Stimulated activated CD4-positive, alpha-beta T cell treated with anti-CD3 and anti-CD28 coated beads, Interleukin-15, amount 100 ng/mL, for 24 hours (primary cell): ENCODE measurements at places on chromosomes 2 and 18.
A peak's percentile ranks its signal among the peaks of the same experiment; 100 is the strongest.

DNA sequence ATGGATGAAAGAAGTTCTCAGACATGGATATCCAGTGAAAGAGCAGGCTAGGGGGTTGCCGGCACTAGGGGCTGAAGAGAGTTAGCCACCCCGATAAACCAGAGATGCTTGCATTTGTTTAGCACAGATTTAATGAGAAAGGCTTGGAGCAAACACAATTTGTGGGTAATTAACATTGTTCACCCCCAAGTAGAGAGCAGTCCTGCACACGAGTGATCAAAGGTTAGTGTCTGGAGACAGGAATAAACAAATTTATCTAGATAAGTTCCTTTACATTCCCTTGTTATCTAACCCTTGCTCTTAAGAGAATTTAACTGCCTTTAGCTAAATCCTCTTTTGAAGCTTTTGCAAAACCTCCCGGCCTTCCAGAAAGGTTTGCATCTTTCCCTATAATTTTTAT lies 23.9 kb downstream of the HTR2B start:
- DNase-seq: no peak

DNA sequence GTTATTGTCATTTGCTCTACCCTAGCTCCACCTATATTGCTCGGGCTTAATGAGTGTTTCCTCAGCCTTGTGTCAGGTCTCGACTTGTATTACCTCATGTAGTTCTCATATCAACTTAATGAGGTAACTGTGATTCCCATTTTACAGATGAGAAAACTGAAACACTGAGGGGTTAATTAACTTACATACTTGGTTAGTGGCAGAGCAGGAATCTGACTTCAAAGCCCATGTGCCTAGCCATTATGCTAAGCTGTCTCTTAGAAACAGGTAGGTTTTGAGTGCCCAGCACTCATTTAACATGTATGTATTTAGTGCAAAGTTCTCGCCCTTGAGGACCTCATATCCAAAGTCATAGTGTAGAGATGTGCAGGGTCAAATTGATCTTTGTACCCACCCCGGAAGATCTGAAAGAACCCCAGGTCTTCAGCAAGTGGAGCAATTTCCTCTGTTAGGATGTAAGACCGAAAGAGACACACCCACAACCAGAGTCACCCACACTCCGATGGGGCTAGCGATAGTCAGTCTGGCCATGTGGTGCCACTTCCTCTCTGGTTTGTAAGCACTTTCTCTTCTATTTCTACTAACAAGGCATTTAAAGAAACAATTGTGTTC lies 121.0 kb upstream of the SLC39A10 start:
- peak; percentile 81 for DNase-seq

DNA sequence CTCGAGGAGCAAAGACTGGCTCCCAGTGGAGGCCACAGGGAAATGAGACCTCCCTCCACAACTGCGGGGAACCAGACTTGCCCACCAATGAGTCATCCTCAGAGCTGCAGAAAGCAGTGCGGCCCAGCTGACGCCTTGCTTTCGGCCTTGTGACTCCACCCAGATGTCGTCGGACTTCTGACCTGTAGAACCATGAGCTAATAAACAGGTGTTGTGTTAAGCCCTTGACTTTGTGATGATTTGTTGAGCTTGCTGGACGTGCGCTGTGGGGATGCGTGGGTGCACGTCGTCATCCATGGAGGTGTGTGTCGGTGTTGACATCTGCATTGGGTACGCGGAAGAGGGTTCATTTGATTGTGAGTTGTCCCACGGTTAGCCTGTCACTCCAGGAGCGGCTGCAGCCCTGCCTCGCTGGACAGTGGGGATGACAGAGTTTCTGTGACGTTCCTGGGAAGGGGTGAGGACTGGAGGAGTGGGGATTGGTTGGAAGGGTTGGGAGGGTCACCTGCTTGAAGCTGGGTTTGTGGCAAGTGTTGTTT lies 154.1 kb downstream of the SH3BP4 start:
- DNase-seq: no peak

- no peak for DNase-seq
Observed at GRCh38 chr2:16408331-16409005, 257.2 kb downstream of the CYRIA start.

DNA sequence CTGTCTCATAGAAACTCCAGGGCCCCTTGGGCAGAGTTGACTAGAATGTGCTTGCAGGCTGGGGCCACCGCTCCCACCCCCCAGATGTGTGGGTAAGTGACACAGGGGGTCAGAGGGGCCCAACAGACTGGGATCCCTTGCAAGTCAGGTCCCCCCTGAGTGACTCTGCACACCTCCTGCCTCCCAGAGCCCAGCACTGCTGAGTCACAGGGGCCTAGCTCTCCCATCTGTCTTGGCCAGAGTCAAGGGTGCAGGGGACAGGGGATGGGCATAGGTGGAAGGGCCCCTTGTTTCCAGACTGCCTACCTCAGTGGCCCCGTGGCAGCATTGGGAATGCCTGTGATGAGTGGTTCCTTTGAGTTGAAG lies 11.4 kb downstream of the SH2D6 start:
- no peak for DNase-seq

- no peak for DNase-seq
Observed at GRCh38 chr18:48290162-48290926, 118.8 kb downstream of the ZBTB7C start.

DNA sequence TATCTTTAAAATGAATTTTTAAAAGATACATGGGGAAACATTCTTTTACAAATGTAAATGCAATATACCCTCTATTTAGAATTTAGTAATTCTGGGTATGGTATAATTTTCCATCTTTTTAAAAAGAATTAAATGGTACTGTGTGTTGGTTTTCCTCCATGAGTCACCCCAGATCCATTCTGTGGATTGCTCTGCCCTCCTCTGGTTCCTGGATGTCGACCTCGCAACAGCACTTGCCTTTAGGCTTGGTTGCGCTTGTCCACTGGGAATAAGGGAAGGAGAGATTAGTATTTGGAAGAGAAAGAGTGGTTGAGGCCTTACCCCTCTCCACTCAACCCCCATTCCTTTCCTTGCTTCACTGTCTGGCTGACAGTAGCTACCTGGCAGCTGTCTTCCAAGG lies 90.4 kb downstream of the FTCDNL1 start:
- no peak for DNase-seq
